ENCODE measurements at places on chromosomes 5 and 9.

DNA sequence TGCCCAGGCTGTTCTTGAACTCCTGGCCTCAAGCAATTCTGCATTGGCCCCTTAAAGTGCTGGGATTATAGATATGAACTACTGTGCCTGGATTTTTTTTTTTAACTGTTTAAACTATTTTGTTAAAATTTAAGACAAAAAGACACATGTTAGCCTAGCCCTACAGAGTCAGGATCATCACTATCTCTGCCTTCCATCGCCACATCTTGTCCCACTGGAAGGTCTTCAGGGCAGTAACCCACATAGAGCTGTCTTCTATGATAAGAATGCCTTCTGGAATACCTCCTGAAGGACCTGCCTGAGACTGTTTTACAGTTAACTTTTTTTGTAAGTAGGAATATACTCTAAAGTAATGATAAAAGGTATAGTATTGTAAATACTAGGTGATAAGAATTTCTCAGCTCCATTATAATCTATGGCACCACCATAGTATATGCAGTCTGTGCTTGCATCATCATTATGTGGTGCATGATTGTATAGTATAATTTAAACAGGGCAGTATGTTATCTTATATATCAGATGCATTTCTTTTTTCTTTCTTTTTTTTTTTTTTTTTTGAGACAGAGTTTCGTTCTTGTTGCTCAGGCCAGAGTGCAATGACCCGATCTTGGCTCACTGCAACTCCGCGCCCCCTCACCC, 52.7 kb downstream of the DENND4C start:
- DNase-seq, result no peak

DNA sequence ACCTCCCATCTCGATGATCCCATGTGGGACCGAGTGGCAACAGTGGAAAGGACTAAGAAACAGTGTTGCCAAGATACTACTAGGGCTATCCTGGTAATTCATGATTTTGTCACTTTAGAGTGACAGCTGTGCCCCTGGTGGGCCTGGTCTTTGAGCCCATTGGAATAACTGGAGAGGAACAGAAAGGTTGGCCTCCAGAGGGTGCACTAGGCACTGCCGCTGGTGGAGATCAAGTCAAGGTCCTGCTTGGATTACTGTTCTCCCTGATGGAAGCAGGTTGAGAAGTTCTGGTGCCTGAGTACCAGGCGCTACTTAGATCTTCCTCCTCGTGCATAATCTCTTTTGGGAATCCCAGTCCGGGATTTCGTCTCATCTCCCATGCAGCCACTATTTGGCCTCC, 129.6 kb downstream of the SEC61B start:
- DNase-seq, result no peak

DNA sequence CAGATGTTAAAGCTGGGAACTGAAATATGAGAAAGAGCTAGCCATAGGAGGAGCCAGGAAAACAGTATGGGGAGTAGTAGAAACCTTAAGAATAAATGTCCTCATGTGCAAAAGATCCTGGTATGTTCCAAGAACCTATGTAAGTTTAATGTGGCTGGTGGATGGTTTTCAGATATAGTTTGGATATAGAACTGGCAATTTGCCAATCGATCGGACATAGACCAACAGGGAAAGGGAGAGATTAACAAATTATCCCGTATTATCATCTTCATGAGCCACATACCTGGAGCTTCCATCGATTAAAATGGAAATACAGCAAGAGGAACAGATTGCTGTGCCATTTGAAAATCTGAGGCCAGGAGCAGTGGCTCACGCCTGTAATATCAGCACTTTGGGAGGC, 388.7 kb downstream of the PRELID2 start:
- no peak for DNase-seq

- DNase-seq, result peak; percentile 76
Measured at GRCh38 chr5:132065351-132065937, 5.0 kb downstream of the IL3 start.

- DNase-seq, result no peak
Measured at GRCh38 chr5:158164296-158165047, 305.5 kb upstream of the CLINT1 start.

- DNase-seq, result no peak
Measured at GRCh38 chr5:52809884-52810283, 22.2 kb downstream of the ITGA1 start.

- DNase-seq, result no peak
Measured at GRCh38 chr9:34459941-34460340, 1.3 kb downstream of the DNAI1 start.

GRCh38 chr9:133889584-133890301, 102.4 kb downstream of the VAV2 start:
- no peak for DNase-seq

- no peak for DNase-seq
Measured at GRCh38 chr5:64887910-64888309, 119.2 kb downstream of the CWC27 start.

GRCh38 chr5:67817652-67818051, 397.9 kb upstream of the PIK3R1 start:
- no peak for DNase-seq

DNA sequence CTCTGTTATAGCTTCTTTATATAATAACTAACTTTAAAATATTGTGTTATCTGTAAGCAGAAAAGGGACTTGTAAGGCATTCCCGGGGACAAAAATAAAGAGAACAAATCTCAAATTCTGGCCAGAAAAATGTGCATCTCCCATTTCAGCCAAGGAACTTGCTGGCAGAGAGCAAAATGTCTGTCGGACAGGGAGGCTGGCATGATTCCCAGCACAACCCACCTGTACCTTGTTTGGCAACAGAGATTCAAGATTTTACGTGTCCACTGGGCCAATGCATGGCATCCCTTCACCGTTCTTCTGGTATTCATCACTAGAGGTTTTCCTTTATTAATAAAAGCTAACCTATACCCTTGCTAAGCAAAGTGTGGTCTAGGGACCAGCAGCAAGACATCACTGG, 566.6 kb downstream of the PSAT1 start:
- no peak for DNase-seq

DNA sequence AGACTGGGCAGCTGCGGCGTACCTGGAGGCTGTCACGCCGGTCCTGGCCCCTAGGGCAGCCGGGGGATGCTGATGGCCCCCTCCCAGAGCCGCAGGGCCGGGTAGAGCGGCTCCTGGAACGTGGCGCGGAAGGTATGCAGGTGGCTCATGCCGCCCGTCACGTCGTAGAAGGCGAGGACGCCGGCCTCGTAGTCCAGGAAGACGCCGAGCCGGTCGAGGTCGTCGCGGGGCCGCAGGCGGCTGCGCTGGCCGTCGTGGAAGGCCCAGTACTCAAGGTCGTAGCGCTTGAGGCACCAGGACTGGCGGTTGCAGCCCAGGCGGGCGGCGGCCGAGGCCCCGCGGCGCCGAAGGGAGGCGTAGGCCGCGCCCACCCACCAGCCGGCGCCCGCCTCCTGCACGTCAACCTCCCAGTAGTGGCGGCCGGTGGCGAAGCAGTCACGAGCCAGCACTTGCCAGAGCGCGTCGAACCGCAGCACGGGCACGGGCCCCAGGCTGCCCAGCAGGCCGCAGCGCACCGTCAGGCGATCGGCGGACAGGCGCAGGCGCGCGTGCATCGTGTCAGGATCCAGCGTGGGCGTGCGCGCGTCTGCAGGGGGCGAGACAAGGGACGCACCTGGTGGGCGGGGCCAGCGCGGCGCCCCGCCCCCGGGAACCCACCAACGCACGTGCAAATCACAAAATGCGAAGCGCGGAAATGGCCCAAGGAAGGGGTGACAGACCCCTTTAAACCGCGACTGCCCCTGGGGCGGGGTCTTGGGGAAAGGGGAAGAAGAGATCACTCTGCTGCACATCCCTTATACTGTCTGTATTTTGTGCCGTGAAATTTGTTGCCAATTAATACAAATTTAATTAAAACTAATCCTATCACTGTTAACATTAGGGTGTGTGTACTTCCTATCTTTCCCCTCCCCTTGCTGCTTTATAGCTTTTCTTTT, 31.2 kb downstream of the NANS start:
- peak; percentile 77 for DNase-seq

DNA sequence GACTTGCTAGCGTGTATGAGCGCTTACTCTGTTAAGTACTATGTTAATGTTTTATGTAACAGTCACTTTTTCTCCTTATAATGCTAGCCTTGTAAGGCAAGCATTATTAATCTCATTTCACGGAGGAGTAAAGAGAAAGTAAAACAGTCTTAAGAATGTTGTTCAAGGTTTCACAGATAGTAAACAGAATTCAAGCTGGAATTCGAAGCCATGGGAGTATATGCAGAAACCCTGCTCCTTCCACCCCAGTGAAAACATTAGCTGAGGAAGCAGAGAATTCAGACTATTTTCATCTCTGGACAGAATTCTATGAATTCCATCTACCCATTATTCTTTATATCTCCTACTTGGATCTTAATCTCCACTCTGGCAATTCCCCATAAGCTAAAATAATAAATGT, 1028.3 kb upstream of the WWC1 start:
- DNase-seq, result no peak

DNA sequence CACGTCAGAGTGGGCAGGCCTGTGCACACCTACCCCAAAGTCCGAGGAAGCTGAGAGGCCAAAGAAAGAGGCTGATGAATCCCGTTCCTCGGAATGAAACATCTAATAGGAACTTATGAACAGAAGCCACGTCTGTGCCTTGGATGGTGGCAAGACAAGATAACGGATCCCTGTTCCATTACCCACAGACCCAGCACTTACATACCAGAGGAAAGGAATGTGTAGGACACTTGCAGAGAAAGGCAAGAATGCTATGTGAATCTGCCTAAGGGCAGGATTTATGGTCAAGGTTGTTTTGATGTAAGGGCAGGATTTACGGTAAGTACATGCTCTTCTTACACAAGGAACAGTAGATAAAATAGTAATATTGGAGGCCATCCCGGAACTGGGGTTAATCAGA, 93.2 kb downstream of the WDR41 start:
- DNase-seq, result no peak

- DNase-seq, result no peak
Measured at GRCh38 chr9:32647671-32648070, 12.2 kb upstream of the TAF1L start.

DNA sequence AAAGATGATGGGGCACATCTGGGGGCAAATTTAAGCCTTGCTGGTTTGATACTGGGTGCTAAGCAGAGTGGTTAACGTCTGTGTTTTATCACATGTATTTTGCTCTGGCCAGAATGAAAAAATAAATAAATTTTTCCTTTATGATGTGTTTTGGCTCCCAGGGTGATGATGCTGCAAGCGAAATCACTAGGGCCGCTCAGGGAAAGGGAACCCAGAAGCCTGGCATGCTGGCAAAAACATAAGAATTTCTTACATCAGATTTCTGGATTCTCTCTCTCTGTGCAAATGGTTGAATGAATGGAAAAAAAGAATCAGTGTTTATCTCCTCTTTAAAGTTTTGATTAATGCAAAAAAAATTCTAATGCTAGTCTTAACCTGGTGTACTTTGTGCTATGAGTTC, 1975.2 kb upstream of the C9orf72 start:
- no peak for DNase-seq

GRCh38 chr5:1747079-1747802, 52.4 kb downstream of the MRPL36 start:
- DNase-seq, result no peak

DNA sequence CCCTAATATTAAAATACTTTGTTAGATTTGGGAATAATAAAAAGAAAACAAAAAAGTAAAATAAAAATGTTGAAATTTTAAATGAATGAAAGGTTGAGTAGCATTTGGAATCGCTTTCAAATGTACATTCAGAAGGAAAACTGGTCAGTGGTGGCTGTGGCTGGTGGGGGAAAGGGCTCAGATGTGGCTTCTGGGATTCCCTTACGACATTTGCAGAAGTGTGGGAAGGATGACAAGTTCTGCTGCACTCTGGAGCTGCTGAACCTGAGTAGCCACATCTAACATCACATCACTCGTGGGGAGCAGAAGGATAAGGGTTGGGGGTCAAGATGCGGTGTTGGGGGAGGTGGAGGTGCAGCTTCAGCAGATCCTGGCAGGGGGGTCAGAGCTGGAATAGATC, 25.6 kb upstream of the CAST start:
- DNase-seq, result no peak

DNA sequence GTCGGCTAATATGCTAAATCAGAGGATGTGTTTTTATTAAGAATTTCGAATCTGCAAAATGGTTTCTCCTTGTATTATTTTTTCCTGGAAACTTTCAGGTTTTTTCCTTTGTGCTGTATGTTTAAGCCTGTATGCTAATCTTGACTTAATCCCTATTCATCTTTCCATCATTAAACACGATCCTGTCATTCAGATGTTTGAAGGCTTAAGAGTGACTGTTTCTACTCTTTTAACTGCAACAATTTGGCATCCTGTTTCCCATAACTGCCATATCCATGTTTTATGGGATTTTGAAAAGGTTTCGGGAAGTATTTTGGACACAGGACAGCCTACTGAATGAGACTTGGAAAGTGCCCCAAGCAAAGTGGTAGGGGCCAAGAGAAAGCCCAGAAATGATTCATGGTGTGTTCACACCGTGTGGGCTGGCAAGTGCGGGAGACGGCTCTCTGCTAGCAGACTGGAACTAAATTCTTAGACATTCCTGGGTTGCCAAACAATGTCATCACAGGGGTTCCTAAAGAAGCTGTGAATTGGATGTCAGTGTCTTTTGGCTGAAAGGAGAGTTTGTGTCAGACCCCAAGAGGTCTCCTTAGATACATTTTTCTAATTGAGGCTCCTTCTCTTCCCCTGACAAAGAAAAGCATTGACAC, 125.4 kb upstream of the ADAMTS16 start:
- no peak for DNase-seq

- DNase-seq, result no peak
Measured at GRCh38 chr5:108141676-108142075, 240.2 kb downstream of the FBXL17 start.

GRCh38 chr5:150101023-150101422, 14.7 kb upstream of the CSF1R start:
- DNase-seq, result no peak

DNA sequence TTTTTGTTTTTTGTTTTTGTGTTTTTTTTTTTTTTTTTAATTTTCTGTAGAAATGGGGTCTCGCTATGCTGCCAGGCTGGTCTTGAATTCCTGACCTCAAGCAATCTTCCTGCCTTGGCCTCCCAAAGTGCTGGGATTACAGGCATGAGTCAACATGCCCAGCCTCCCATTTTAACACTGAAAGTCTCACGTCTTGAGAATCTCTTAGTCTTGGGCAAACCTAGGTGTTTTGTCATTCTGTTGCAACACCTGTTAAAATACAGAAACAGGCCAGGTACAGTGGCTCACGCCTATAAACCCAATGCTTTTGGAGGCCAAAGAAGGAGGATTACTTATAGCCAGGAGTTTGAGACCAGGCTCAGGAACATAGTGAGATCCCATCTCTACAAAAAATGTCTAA, 599.0 kb downstream of the TLR4 start:
- no peak for DNase-seq

GRCh38 chr9:126671381-126671831, 57.7 kb downstream of the LMX1B start:
- DNase-seq, result no peak

- DNase-seq, result no peak
Measured at GRCh38 chr9:136089697-136090045, 5.4 kb downstream of the NACC2 start.

- DNase-seq, result no peak
Measured at GRCh38 chr9:116900007-116900367, 212.9 kb downstream of the TRIM32 start.

GRCh38 chr5:126100767-126101166, 322.4 kb upstream of the GRAMD2B start:
- DNase-seq, result no peak

GRCh38 chr5:141617682-141618029, 1.1 kb downstream of the DIAPH1 start:
- no peak for DNase-seq

GRCh38 chr5:13552361-13552760, 392.1 kb downstream of the DNAH5 start:
- DNase-seq, result no peak
